ENCODE measurements at places on chromosomes 5 and 9. TPM values are rescaled to one million over a fixed set of nuclear protein-coding genes. Genes with fewer than 3 reads are reported as not detected.

Gene IL31RA
- total RNA-seq, result 4.1 TPM

Gene PTPRD
- total RNA-seq, result 105 TPM

Gene CRHBP
- not detected for total RNA-seq

Gene NREP
- 372 TPM for total RNA-seq

Gene CAMLG
- total RNA-seq, result 26.9 TPM

Gene HABP4
- 14.6 TPM for total RNA-seq

Gene ROR2
- total RNA-seq, result 14.0 TPM

Gene PCDHB2
- 4.4 TPM for total RNA-seq

Gene AGGF1
- 29.1 TPM for total RNA-seq

Gene PCDHA3
- total RNA-seq, result 0.10 TPM

GRCh38 chr9:126832440-126832839 lies 27.6 kb downstream of the ZBTB43 start:
- DNase-seq, result no peak

GRCh38 chr5:134141331-134142050 lies 27.0 kb downstream of the TCF7 start:
- DNase-seq, result no peak

DNA sequence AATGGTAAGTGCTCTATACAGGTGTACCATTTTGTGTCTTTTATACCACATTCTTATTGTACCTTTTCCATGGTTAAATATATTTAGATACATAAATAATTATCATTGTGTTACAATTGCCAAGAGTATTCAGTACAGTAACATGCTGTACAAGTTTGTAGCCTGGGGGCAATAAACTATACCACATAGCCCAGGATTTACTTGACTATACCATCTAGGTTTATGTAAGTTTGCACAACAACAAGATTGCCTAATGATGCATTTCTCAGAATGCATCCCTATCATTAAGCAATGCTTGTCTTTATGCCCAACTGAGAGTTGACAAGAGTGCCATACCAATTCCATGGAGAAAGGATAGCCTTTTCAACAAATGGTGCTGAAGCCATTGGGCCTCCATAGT lies 136.7 kb upstream of the PJA2 start:
- DNase-seq, result no peak

- DNase-seq, result peak; percentile 87
Measured at GRCh38 chr9:76297721-76298239, 96.4 kb downstream of the RFK start.

GRCh38 chr5:172565455-172565854 lies 75.6 kb upstream of the NEURL1B start:
- DNase-seq, result no peak

- no peak for DNase-seq
Measured at GRCh38 chr5:110956913-110957813, 114.3 kb upstream of the TSLP start.

DNA sequence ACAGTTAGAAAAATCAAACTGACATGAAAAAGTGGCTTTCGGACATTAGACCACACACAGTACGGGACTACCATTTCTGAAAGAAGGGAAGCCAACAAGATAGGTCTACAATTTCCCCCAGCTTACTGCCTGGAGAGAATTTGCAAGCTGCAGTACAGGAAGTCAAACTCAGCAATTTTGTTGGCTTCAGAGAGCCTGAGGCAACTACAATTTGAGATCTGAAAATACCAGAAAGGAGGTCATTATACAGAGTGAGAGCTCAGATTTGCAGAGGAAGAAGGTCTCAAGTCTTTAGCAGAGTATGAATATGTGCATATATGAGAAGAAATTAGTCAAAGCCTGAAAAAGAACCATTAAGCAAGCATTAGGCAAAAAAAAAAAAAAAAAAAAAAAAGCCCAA lies 83.0 kb downstream of the OXCT1 start:
- DNase-seq, result no peak

DNA sequence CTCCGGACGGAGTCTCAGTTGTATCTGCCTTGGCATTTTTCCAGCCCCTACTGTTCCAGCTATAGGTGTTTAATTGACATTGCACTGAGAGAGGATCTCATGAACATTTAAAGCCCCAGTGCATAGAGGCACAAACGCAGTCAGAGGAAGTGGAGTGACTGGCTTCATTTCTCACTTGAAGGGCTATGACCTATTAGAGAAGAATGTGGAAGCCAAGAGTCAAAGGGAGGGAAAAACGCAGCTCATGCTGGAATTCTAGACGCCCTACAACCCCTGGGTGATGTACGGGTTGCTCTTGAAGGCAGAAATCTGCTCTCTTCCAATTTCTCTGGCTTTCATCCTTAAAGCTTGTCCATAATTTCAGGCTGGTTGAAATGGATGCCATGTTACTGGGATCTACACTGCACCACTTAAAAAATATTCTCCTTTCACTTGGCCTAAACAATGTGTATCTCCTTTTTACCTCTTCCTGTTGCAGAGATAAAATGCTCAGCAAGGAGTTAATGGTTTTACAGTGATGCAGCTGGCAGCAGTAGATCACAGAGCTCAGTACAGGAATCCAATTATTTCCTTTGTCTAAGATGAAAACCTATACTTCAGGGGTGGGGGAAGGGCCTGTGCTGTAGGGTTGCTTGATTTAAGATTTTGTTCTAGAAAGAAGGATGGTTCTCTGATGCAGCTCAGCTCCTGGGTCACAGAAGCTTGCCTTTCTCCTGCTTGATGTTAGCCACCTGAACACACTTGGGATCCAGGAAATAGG lies 61.8 kb upstream of the MAMDC2 start:
- no peak for DNase-seq

DNA sequence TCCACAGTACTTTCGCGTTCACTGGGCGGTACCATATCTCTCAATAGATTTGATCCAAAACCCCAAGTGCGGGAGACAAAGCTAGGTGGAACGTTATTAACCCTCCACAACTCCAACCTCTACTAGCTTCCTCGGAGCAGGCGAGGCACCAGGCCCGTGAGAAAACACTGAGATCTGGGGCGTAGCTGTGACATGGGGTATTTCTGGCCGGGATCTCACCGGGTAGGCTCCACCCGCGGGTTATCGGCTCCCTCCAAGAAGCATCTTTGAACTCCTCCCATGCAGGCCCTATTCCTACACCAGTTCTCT lies 350 bp upstream of the SLC25A46 start:
- DNase-seq, result no peak

DNA sequence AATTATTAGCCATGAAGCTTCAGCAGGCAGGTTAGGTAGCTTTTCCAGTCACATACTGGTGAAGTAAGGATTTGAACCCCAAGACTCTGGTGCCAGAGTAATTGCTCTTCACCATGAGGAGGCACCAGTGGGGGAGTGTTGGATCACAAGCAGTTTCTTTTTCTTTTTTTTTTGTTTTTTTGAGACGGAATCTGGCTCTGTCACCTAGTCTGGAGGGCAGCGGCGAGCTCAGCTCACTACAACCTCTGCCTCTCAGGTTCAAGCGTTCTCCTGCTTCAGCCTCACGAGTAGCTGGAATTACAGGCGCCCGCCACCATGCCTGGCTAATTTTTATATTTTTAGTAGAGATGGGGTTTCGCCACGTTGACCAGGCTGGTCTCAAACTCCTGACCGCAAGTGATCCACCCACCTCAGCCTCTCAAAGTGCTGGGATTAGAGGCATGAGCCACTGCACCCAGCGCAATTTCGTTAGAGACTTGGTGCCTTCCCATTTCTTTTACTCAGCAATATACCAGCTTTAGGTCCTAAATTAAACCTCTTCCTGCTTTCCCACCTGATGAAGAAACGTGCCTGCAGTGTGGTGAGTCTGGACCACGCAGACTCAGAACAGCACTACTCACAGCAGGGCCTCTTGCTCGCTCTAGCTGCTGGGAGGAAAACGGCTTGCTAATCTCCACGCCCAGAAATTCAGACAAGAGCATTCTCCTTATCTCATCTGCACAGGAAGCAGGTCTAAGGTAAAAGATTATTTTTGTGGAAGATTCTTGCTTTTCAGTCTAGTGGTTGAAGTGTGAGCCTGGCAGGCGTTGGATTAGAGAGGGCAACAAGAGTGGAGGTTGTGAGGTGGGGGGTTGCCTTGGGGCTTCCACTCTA lies at the start of gene S100Z:
Gene S100Z (plus strand): TSS at position 596 of the 873 bp plus-strand sequence. CDS start 25,346 bp downstream, outside the sequence.
- DNase-seq, result no peak

- no peak for DNase-seq
Measured at GRCh38 chr9:123072407-123072995, 39.0 kb downstream of the GPR21 start.

DNA sequence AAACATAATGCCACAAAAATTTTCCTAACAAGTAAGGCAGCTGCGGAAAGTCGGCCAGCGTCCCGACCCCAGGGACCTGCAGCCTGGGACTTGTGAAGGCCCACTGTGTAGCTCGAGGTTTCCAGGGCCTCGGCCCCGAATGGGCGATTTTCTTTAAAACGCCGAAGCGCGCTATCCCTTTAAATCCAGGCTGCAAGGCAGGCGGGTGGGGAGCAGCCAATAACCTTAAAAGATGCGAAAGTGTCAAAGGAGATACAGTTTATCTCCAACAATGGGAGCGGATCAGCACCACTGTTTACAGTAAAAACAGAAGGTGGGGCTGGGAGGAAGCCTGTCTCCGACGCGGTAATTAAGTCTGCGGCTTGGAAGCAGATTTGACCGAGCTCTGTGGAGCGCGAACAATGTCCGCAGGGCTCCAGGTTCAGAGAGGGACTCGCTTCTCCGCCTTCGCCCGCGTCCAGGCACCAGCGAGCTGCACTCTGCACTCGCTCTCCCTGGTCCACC lies 1.7 kb upstream of the ZSWIM6 start:
- peak; percentile 69 for DNase-seq

GRCh38 chr5:15995341-15996052 lies 184.1 kb downstream of the MARCHF11 start:
- peak; percentile 33 for DNase-seq

DNA sequence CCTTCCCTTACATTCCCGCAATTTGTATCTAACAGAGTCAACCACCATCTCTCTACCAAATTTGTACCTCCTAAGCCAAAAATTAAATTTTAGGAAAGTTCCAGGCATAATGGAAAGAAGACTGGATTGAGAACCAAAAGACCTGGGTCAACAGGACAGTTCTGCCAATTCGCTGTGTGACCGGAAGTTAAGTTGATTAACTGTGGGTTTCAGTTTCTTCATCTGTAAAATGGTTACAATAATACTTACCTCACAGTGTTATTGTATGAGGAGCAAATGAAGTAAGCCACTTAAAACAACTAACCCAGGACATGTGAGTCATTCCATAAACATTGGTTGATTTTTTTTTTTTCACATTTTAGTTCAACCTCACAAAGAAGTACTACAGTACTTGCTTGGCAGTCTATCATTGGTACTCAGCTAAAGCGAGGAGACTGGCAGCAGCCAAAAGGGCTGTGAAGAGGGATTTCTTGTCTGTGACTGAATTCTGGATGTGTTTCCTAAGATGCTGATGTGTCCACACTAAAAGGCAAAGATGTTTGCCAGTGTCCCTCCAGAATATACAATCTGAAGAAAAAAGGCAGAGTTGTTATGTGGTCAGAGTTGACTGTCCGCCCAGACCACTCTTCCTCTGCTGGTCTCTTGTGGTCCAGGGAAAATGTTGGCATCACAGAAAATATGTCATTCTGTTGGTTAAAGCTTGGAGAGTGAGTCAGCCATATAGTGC lies 198.6 kb downstream of the TLE1 start:
- DNase-seq, result no peak

DNA sequence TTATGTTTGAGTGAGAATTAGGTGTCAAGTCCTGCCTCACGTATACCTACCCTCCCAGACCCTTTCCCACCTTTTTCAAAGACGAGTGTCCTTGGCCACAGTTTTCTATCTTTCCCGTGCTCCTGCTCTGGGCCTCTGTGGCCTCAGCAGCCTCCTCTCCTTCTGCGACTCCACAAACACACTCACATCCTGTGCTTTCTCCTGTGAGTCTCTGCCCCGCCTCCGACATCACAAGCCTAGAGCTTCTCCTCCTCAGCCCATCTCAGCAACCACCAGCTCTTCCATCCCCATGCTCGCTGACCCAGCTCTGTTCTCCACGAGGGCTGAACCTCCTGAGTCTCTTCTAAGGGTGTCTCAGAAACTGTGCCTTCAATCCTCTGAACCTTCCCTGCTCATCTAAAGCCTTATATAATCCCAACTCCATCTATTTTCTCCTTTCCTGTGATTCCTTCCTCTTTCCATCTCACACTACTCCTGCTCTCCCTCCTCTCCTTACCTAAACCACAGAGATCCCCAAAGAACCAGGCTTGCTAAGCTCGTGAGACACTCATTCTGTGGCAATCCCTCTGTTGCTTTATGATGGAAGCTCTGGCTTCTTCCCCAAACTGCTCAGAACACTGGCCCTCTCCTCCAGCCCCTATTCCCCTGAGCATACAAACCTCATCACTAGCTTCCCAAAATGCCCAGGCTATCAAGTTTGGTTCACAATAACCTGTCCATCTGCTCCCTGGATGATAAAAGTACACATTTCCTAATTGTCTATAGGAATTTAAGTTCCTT lies 55.2 kb downstream of the RASEF start:
- no peak for DNase-seq

GRCh38 chr9:123773783-123774182 lies 156.1 kb downstream of the DENND1A start:
- no peak for DNase-seq

- DNase-seq, result peak; percentile 46
Measured at GRCh38 chr5:135654761-135655467, 76.1 kb upstream of the CXCL14 start.

- no peak for DNase-seq
Measured at GRCh38 chr9:132628746-132629145, 41.0 kb downstream of the DDX31 start.

DNA sequence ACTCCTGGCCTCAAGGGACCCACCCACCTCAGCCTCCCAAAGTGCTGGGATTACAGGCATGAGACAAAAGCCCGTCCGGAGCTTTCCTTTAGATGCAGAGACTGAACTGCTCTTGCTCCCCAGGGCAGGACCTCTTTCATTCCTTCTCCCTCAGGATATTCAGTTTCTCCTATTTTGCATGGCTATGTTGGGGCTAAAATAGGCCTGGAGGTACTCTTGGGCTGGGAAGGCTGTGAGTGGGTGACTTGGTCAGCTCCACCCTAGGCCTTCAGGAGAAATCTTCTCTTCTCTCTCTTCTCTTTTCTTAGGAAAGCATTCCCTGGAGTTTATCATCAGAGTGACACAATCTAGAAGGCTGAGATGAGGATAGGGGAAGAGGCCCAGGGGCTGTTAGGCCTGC lies 126.4 kb downstream of the LRRC70 start:
- no peak for DNase-seq

- no peak for DNase-seq
Measured at GRCh38 chr9:36789886-36790285, 217.2 kb downstream of the MELK start.

- no peak for DNase-seq
Measured at GRCh38 chr9:70932097-70932496, 189.3 kb downstream of the TRPM3 start.

- no peak for DNase-seq
Measured at GRCh38 chr9:78297672-78297961, 692 bp downstream of the PSAT1 start.

- no peak for DNase-seq
Measured at GRCh38 chr5:87048156-87048555, 219.5 kb upstream of the RASA1 start.

- no peak for DNase-seq
Measured at GRCh38 chr5:68641211-68641610, 425.7 kb downstream of the PIK3R1 start.

DNA sequence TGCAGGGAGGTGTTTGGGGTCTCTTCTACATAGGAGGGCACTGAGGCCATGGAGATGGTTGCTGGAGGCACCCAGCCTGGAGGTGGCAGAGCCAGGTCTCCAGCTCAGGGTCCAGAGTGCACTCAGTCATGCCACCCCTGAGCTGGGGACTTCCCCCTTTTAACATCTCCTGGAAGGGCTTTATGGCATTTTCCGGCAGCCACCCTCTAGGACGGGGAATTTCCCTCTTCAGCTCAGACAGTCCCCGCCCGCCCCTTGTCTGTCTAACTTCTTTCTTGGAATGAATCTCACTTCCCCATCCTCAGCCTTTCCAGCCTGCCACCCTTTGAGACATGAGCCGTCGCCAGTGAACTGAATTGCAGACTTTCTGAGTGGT lies 49.9 kb downstream of the COL15A1 start:
- no peak for DNase-seq

All from tongue (tissue), 3 donors.